ENCODE measurements at places on chromosomes 1 and 21.

DNA sequence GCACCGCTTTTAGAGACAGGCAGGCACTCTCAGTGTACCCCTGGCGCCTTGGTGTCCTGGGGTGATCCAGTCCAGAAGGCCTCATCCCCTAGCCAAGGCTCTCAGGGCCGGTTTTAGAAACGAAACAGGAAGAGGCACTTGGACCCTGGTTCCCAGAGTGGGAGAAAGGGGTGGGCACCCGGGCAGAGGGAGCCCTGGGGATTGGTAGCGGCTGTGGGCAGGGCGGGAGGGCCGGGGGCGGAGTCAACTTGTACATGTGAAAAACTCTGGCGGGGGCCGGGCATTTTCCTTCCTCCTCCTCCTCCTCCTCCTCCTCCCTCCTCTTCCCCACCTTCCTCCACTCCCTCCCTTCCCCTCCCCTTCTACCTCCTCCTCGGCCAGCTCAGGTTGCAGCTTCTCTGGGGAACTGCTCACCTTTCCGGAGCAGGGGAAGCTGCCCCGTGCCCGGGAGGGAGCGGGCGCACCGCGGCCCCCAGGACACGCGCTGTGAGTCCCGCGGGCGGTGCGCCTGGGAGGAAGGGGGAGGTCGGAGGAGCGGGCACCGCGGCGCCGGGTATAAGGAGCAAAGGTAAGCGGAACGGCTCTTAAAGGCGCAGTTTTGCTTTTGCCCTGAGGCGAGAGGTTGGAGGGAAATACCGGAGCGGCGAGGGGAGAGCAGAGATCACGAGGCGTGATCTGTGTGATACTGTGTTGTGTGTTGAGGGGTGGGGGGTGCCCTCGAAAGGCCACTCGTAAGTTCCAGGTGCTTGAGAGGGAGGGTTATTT, at the start of gene CDK18:
Gene CDK18, plus strand, starts transcription at position 359 of the 765 bp plus-strand sequence. CDS start 18,499 bp downstream, outside the sequence.
- DNase-seq, result peak; percentile 58

DNA sequence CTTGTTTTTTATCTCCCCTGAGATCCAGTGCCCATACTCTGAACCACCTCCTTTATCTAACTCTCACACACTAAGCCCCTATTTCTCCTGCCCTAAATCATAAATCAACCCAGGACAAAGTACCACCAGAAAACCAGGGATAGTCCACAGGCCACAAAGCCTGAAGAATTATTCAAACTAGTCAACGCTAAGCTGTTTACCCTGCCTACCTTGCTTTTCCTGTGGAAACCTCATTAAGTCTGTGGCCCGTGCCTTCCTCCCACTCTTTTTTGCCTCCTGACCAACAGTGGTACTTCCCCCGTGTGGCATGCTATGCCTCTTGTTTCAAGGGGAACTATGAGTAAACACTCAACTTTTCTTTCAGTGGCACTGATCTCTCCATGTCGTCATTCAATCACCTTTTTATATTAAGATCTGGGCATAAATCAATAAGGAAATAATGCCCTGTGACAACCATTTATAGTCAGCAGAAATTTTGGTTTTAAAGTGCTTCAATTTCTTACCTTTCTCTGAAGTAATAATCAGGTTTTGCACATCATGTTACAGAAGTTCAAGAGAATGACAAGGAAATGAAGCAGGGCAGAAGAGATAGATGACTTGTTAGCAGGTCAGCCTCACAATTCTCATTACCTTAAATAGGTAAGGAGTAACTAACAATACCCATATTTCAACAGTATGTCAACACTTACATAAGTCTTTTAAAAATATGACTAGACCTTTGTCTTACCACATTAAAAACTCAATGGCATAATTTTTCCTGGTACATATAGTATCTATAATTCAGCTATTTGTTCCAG, 32.1 kb downstream of the EYA3 start:
- DNase-seq, result peak; percentile 85

- no peak for DNase-seq
Measured at GRCh38 chr1:89351597-89352311, 12.1 kb upstream of the GBP6 start.

DNA sequence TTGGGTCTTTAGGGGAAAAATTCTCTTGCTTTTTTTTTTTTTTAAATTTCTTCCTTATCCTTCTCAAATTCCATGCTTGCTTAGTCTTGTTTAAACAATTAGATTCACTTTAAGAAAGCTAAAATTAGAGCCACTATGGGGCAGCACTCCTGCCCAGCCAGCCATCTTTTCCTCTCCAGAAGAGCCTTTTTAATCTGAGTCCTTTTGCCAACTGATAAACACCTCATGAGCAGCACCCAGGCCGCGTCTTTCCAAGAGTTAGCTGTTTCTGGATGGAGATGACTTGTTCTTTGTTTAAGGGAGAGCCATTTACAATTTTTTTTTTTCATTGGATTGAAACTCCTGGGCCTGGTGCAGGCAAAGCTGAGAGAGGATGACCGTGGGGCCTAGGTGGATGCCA, 53.3 kb upstream of the TSPAN2 start:
- DNase-seq, result no peak

GRCh38 chr1:40820911-40821693, 37.5 kb downstream of the KCNQ4 start:
- DNase-seq, result no peak

DNA sequence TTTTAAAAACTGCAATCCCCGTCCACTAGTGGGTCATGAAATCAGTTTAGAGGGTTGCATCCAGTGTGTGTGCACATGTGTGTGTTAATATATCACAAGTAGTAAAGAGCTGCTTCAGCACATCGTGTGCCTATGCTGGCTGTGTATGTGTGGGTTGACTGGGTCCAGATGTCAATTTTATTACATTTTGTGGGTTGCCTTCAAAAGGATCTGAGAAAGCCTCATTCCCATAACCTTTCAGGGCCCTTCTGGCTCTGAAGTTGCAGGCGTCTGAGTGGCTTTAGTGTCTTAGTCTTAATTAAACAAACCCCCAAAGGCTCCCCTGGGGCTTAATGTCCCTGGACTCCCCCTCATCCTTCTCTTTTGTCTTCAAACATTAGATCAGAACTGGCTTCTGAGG, 19.8 kb downstream of the PLA2G2D start:
- DNase-seq, result no peak

DNA sequence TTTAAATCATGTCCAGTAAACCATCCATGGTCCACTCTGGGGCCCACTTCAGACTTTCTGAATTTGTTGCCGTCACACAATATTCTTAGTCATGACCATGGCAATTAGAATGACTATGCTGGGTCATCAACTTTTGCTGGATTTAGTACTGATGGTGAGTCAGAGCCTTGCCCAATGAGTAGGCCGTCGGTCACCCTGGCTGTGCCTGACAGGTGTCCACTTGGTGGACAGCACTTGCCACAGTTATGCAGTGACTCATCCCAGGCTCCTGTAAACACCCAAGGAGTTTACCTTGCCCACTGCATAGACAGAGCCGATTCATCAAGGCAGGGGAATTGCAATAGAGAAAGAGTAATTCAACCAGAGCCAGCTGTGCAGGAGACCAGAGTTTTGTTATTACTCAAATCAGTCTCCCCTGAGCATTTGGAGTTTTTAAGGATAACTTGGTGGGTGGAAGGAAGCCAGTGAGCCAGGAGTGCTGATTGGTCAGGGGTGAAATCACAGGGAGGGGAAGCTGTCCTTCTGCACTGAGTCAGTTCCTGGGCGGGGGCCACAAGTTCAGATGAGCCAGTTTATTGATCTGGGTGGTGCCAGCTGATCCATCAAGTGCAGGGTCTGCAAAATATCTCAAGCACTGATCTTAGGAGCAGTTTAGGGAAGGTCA, 333.8 kb downstream of the PTPRU start:
- no peak for DNase-seq

DNA sequence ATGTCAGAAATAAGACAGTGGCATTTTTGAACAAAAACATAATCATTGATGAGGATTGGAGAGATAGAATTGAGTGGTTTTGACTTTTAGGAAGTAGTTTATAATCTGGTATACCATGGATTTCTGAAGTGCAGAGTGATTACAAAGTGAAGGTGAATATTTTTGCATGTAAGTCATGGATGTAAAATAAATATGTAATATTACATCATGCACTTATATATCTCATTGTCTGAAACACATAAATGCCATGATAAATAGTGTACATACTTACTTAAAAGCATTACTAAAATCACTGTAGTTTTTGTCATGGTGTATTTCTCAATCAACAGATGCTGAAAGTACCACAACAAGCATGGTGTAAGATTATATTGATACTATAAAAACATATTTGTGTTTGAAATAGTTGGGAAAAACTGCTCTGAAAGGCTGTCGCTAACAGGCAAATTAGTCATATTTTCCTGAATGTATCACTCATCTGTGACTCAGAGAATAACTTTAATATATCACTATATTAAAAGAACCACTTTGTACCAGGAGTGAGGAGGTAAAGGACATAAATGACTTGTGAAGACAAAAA, 24.8 kb upstream of the RGS18 start:
- DNase-seq, result no peak

DNA sequence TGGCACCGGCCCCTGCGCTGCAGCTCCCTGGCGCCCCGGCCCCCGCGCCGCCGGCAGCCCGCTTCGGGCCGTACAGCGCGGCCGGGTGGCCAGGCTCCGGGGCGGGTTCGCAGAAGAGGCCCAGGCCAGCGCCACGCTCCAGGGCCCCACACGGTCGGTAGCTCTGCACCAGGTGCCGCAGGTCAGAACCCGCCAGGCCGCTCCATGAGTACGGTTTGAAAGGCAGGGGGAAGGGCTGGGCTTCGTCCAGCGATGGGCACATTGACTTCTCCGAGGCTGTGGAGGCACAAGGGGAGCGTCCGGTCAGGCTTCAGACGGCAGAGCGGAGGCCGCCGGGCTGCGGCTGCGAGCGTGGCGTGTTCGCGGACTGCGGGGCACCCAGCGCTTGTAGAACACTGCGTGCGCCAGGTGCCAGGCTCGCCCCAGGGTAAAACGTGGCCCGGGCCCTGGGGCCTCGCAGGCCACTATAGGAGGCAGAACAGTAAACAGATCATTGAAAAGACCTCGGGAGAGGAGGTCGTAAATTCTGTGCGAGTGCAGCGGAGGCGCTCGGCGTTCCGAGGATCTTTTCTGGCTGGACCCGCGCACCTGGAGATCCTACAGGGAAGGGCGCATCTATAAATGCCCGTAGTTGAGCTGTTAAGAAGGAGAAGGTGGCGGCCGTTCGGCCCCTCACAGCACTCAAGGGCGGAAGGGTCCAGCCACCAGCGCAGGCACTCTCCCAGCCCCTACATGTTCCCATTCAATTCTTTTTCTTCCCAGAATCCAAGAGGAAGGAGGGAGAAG, 5.7 kb downstream of the GFI1 start:
- no peak for DNase-seq

DNA sequence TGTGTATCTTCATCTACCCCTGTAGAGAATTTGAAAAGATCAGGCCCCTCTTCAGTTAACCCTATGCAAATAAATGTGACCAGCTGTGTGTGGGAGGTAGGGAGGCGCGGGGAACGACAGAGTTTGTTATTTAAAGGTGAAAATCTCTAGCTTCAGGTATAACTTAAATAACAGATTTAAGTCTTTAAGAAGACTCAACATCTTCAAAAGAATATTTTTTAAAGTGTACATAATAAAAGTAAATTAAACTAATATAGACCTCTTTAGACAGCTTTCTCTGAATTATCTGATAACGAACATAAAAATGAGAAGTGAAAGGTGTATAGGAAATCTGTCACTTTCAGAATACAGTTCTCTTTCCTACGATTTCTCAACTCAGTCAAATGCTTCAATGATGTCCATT, 16.0 kb downstream of the ANGPTL3 start:
- DNase-seq, result no peak

DNA sequence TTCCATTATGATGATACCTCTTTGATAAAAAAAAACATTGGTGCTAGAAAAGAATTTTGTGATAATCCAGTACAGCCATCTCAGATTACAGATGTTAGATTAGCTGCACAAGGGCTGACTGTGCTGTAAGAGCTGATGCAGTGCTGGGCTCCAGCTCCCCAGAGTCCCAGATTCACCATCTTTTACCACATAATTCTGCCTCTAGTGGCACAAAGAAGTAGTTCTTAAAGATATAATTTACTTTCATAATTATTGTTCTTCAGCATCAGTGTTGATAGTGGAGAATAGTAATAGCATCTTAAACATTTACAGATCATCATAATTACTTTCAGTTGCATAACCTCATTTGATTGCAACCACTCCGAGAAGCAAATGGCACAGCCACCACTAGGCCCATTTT, 262.1 kb downstream of the BRINP2 start:
- DNase-seq, result no peak

DNA sequence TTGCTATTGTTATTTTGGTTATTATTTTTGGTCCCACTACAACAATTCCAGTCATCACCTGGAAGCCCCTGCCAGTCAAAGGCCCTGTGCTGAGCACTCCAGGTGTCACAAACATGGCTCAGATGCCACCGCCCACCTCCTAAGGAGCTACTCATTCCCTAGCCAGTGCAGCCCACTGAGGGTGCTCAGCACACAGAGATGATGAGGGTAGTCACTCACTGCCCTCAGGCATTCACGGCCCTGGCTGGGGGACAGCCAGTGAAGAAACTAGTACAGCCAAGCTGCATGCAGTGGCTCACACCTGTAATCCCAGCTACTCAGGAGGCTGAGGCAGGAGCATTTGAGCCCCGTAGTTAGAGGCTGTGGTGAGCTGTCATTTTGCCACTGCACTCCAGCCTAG, 42.3 kb downstream of the NIPAL3 start:
- DNase-seq, result no peak

GRCh38 chr1:10338611-10339010, 60.3 kb upstream of the PGD start:
- DNase-seq, result no peak

GRCh38 chr1:90143591-90143990, 148.7 kb downstream of the ZNF326 start:
- DNase-seq, result no peak

GRCh38 chr21:43361127-43361492, 65.8 kb downstream of the SIK1 start:
- peak; percentile 35 for DNase-seq

DNA sequence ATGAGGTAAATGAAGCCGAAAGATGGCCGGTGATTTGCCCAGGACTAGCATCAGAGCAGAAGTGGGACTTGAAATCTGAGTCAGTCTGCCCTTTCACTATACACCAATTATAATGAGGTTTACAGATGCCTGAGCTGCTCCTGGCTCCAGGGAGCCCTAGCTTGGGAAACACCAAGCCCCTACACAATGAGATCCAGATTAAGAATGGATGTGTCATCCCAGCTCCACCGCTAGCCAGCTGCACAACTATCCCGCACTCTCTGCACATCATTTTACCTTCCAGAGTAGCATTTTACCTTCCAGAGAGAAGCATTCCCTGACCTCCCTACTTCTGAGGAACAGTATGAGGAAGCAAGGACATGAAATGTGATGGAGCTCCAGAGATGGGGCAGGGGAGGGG, 27.0 kb downstream of the SERTAD4 start:
- DNase-seq, result no peak

DNA sequence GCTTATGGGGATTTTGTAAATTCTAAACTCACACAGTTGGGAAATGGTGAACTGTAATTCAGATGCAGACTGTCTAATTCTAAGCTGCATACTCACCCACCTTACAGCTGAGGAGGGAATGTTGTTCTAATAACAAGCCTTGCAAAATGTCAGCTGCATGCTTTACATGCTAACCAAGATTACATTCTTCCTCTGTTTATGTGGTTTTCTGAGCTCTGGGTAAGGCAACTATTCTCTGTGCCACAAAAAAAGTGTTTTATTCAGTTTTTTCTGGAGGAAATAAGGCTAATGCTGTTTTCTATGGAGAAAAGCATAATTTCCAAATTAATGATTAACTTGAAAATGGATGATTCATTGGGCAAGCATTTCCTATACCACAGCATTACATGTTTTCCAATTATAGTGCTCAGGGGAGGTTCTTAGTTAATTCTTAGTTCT, 64.9 kb downstream of the RGS13 start:
- no peak for DNase-seq
